Central memory CD8-positive, alpha-beta T cell (primary cell): ENCODE measurements at places on chromosomes 2 and 18.

DNA sequence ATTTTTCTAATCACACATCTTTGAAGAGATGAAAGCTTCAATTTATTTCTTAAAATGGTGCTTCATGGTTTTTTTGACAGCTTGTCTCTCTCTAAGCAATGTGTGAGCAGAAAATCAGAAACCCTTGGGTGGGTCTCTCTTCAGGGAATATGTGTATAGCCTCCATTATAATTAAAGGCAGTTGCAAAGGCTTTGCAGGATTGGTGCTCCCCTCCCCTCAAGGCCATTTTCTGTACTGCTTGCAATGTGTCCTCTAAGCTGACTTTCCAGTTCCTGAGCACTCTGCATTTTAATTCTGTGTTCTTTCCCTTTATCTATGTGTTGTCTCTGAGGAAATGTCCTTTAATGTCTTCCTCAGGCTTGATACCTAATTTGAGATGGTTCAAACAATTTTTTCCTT lies 172.6 kb downstream of the DPP4 start:
- DNase-seq: no peak

DNA sequence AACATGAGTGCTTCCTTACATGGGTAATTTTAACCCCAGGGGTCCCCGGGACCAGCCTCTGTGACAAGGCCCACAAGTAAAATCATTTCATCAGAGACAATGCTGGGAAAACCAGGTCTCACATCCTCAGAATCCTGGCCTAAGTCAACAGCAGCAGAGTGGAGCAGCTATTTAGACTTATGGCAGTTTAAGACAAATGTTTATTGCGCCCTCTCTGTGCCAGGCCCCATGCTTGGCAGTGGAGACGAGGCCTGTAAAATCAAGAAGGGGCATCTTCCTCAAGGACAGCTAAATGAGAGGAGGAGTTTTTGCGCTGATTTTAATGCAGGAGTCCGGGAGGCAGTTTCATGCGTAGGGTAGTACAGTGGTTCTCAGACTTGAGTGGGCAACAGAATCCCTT lies 56.0 kb upstream of the ACAA2 start:
- DNase-seq: no peak

DNA sequence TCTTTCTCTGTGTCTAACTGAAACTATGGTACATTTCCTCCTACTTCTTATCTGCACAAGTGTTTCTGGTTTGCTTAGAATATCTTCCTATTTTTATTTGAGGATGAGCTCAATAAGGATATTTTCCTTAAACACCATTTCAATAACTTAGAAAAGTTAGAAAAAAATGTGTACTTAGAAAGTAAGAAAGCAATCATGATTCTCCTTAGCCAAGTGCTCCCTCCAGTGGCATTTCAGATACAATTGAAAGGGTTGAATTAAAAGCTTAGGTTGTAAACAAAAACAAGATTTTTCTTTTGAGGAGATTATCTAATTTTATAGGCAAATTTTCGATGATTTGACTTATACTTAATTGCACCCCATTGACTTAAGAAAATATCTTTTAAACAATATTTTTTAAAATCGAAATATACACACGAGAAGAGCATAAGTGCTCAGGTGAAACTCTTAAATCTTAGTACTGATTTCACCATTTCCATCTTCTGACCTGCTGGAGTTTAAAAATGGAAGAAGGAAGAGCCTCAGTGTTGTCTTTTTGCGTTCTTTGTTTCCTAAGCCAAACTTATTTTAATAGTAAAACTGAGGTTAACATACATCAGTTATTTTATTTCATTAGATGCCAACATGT lies 26.9 kb downstream of the C18orf63 start:
- no peak for DNase-seq

- no peak for DNase-seq
These were observed 44.9 kb upstream of the SMIM21 start for GRCh38 chr18:75472396-75472795.

DNA sequence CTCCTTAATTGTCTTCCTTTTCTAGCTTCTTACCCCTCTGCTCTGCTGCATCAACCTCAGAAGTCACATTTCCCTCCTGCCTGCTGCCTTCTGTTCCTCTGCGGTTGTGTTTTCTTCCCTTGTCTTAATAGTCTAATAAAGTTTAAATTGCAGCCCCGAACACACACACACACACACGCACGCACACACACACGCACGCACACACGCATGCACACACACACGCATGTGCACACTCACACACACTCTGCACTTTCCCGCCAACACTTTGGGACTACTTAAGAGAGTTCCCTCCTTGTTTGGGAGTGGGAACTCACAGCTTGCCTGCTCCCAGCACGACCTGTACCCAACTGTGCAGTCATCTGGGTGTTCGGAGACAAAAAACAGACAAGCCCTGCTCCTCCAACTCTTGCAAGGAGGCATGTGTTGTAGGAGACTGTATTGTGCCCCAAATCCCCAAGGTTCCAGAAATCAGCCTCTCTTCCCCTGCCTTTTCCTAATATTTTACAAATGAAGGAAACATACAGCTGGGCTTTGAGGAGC lies 99.1 kb downstream of the SETBP1 start:
- no peak for DNase-seq

- no peak for DNase-seq
These were observed 92.7 kb upstream of the CD302 start for GRCh38 chr2:159890551-159891266.

DNA sequence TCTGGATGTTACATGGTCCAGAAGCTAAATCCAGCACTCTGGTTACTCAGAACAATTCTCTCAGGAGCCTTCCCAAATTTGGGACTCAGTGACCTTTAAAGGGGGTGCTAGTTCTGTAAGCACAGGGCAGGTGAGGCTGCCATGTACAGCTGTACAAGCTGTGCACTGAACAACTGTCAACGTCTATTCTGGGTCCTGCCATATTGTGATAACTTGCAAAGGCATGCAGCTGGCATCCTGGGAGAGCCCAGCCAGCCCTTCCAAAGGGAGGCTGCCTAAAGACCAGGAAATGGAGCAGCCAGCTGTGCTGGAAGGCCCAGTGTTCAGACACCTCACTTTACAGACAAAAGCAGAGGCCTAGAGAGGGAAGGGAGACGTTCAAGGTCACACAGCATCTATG lies 204.8 kb downstream of the KLHL29 start:
- DNase-seq: no peak

GRCh38 chr2:236548179-236548921 lies 21.3 kb upstream of the ACKR3 start:
- no peak for DNase-seq

DNA sequence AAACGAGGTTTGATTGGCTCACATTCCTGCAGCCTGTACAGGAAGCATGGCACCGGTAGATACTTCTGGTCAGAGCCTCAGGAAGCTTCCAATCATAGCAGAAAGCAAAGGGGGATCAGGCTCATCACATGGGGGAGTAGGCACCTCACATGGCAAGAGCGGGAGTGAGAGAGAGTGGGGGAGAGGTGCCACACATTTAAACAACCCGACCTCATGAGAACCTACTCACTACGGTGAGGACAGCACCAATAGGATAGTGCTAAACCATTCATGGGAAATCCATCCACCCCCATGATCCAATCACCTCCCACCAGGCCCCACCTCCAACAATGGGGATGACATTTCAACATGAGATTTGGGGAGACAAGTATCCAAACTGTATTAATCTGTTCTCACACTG lies 105.8 kb downstream of the SOCS6 start:
- DNase-seq: no peak

GRCh38 chr2:64479259-64480117 lies 25.5 kb downstream of the LGALSL start:
- no peak for DNase-seq

DNA sequence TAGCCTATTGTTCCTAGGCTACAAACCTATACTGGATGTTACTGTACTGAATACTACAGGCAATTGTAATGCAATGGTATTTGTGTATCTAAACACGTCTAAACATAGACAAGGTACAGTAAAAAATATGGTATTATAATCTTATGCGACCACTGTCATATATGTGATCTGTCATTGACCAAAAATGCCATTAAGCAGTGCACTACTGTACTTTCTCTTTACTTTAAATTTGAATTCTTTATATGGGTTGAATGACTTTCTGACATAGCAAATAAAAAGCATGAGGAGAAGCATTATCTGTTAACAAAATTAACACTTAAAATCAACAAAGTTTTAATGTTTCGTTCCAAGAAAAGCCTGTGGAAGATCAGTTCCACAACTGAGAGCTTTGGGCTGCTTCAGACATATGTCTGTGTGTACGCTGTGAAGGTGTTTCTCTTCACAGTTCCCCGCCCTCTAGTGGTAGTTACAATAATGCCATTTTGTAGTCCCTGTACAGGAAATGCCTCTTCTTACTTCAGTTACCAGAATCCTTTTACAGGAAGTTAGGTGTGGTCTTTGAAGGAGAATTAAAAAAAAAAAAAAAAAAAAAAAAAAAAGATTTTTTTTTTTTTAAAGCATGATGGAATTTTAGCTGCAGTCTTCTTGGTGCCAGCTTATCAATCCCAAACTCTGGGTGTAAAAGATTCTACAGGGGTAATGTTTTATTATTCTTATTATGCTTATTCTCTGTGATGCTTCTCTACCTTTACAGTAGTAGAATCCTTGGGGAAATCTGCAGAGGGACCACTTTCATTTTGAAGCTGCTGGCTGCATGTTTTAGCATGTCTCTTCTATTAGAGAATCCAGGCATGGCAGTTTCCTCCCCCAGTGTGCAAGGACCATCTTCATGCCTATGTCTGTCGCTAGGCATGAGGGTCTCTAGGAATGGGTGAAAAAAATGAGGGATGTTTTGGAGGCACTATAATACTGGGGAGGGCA lies 54.5 kb downstream of the SCN2A start:
- peak; percentile 30 for DNase-seq

- DNase-seq: no peak
These were observed 37.5 kb upstream of the NEB start for GRCh38 chr2:151771599-151772358.

GRCh38 chr2:9739531-9739964 lies 103.7 kb upstream of the TAF1B start:
- peak; percentile 41 for DNase-seq

DNA sequence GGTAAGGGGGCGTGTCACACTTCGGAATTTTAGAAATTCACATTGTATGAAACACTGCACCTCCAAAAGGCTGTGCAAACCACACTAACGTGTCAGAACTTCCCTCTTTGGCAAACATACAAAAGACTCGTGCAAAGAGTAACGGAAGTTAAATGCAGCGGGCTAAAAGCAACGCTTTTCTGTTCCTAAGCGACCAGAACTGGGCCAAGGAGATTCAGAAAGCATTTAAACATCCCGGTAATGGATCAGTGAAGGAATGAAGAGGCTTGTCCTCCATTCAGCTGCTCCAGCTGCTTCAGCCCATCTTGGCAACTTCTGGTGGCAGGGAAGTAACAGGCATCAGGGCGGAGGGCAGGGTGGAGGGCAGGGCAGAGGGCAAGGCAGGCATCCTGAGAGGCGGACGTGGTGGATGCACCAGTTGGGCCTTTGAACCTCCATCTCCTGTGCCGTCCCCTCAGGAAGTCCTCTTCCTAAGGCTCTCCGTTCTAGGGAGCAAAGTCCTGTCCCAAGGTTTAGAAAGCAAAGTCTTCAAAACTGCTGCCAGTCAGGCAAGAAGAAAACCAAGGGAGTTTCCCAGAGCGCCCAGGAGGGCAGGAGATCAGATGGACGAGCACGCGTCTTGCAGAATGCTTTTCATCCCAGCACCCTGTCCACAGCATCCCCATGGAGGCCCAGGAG lies 230.7 kb downstream of the ZNF516 start:
- no peak for DNase-seq

GRCh38 chr2:119305497-119306195 lies 61.0 kb downstream of the C2orf76 start:
- no peak for DNase-seq

DNA sequence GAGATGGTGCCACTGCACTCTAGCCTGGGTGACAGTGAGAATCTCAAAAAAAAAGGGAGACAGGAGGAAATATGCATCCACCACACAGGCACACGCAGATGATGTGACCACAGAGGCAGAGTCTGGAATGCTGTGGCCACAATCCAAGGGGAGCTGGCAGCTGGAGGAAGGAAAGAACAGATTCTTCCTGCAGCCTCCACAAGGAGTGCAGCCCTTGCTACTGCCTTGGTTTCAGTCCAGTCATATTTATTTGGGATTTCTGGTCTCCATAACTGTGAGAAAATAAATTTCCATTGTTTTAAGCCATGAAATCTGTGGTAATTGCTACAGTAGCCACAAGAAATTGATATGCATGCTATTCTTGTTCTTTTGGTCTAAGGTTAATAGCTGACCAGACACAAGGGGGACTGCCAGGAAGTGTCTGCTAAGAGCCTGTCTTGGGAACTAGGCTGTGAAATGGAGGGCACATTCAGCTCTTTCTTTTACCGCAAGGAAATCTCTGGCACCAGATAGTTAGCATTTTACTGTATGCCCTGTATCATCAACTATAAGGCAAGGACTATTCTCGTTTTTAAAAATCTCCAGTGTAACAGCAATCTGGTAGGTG lies 133.1 kb upstream of the SEC11C start:
- DNase-seq: no peak

GRCh38 chr18:59985289-59985688 lies 85.5 kb downstream of the PMAIP1 start:
- DNase-seq: no peak

GRCh38 chr2:195392446-195393336 lies 264.3 kb upstream of the SLC39A10 start:
- DNase-seq: no peak

- DNase-seq: no peak
These were observed 68.6 kb upstream of the ACKR3 start for GRCh38 chr2:236501026-236501425.

DNA sequence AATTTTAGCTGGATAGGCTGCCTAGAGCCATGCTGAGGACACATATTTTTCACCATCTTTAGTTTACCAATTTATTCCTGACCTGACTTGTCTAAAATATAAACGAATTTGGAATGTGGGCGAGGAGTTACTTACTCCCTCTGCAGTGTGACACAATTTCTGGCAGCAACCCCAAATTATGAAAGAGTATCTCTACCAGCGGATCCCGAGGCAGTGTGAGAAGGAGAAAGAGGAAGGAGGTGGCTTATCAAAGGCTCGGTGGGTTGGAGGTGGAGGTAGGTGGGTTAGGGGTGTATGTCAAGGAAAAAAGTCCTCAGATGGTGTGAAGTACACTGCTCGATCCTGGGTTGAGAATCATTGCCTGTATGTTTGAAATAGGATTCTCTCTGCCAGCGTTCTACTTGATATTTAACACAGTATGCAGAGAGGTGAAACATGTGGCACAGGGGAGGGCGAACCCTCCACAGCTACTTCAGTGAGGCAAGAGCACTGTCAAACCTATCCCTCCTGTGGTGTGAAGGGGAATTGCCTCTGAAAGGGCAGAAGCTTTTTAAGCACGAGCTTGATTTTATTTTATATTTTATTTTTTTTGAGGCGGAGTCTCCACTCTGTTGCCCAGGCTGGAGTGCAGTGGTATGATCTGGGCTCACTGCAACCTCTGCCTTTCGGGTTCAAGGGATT lies 76.0 kb downstream of the RFTN2 start:
- no peak for DNase-seq

GRCh38 chr2:109164739-109165221 lies 35.8 kb downstream of the SH3RF3 start:
- DNase-seq: no peak
